ENCODE measurements at places on chromosomes 12 and 14.

GRCh38 chr12:5467931-5468330, 36.0 kb downstream of the NTF3 start:
- DNase-seq, result no peak

GRCh38 chr14:23071921-23072539, 14.7 kb upstream of the CDH24 start:
- no peak for DNase-seq

GRCh38 chr12:132179431-132180362, 35.4 kb downstream of the NOC4L start:
- no peak for DNase-seq

DNA sequence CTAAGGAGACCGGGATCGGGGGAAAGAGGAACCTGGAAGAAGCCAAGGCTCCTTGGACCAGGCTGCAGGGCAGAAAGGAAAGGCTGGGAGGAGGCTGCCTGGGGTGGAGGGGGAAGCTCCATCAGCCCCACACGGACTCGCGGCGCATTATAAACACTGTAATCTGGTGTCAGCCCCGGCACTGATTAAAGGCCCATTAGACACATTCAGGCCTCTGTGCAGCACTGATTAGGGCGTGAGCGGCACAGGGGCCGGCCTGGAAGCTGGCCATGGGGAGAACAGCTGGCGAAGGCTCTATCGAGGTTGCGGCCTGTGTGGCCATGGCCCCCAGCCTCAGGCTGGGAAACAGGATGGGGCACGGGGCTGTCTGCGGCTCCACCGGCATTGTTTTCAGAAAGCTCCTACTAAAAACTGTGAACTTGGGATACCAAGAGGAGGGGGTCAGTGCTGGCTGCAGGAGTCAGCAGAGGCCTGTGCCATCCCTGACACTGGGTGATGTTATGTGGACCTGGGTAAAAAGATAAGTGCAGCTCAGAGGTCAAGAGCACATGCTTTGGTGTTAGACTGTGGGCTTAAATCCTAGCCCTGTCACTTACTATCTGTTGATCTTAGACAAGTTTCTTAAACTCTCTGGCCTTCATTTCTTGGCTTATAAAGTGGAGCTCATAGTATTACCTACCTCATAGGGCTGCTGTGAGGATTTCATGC, 10.6 kb downstream of the ACVRL1 start:
- no peak for DNase-seq

GRCh38 chr12:66599816-66600215, 79.1 kb downstream of the GRIP1 start:
- DNase-seq, result no peak

- no peak for DNase-seq
These were observed 9.8 kb upstream of the SIX1 start for GRCh38 chr14:60658909-60659585.
